ENCODE measurements at places on chromosomes 1 and 21. TPM values are rescaled to one million over a fixed set of nuclear protein-coding genes. Genes with fewer than 3 reads are reported as not detected.

The PRAMEF15 gene
- total RNA-seq = not detected

The GPR153 gene
- 11.8 TPM for total RNA-seq

The COL16A1 gene
- 93.3 TPM for total RNA-seq

The HP1BP3 gene
- 149 TPM for total RNA-seq

The ATXN7L2 gene
- 3.3 TPM for total RNA-seq

The FMN2 gene
- total RNA-seq = 2.1 TPM

The GAS5 gene
- total RNA-seq = 193 TPM

The TMEM82 gene
- not detected for total RNA-seq

The H6PD gene
- total RNA-seq = 56.0 TPM

The DISP3 gene
- total RNA-seq = not detected

The LRRN2 gene
- total RNA-seq = 8.9 TPM

The HENMT1 gene
- 3.0 TPM for total RNA-seq

The HCN3 gene
- 1.5 TPM for total RNA-seq

The FABP3 gene
- total RNA-seq = 132 TPM

The AIRE gene
- total RNA-seq = not detected

The MYBPH gene
- not detected for total RNA-seq

The PTAFR gene
- 5.9 TPM for total RNA-seq

The NPHS2 gene
- not detected for total RNA-seq

The ATAD3B gene
- total RNA-seq = 13.1 TPM

The BSND gene
- not detected for total RNA-seq

The PDC gene
- not detected for total RNA-seq

The AXDND1 gene
- total RNA-seq = not detected

The KIF21B gene
- 2.9 TPM for total RNA-seq

The AADACL4 gene
- total RNA-seq = not detected

The TSEN15 gene
- total RNA-seq = 32.5 TPM

The PLXNA2 gene
- 40.6 TPM for total RNA-seq

The OR10Z1 gene
- not detected for total RNA-seq

The TRAF5 gene
- total RNA-seq = 52.6 TPM

The RHD gene
- not detected for total RNA-seq

The ALPL gene
- total RNA-seq = 55.3 TPM

The MGST3 gene
- 193 TPM for total RNA-seq

The PRDX6 gene
- 186 TPM for total RNA-seq

The SRGAP2B gene
- total RNA-seq = 40.0 TPM

The ILDR2 gene
- total RNA-seq = 0.10 TPM

The RNF207 gene
- total RNA-seq = 8.7 TPM

The WDR64 gene
- total RNA-seq = not detected

The SEC16B gene
- total RNA-seq = 4.9 TPM

The RASAL2 gene
- total RNA-seq = 31.0 TPM

The DDR2 gene
- 116 TPM for total RNA-seq

The FAM167B gene
- total RNA-seq = 8.6 TPM

The LCK gene
- 1.3 TPM for total RNA-seq

The MAN1C1 gene
- total RNA-seq = 29.4 TPM

The FAM72B gene
- total RNA-seq = 1.1 TPM

The KRTAP10-11 gene
- not detected for total RNA-seq

The THEMIS2 gene
- total RNA-seq = 34.7 TPM

The LRRC38 gene
- not detected for total RNA-seq

The EFNA4 gene
- 2.6 TPM for total RNA-seq

The SAMD11 gene
- 38.0 TPM for total RNA-seq

The PCAT6 gene
- 1.2 TPM for total RNA-seq

The UBXN10 gene
- 0.60 TPM for total RNA-seq
